ENCODE measurements at places on chromosomes 13 and 19.

DNA sequence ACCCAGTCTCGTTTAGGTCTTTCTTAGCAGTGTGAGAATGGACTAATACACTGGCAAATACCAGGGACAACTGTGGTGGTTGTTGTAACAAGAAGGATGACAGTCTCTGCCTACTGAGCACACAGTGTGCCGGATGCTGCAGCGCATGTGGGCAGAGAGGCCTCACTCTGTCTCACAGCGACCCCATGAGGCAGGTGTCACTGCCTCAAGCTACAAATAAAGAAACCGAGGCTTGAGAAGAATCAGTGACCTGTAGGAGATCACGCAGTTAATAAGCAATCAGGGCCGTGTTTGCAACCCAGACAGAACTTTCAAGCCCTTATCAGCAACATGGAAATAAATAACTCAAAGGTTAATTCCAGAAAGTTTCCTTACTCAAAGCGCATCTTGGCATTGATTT, 40.5 kb upstream of the GAS6 start:
- DNase-seq = no peak

GRCh38 chr19:18020212-18021085, 12.5 kb downstream of the ARRDC2 start:
- DNase-seq = no peak

DNA sequence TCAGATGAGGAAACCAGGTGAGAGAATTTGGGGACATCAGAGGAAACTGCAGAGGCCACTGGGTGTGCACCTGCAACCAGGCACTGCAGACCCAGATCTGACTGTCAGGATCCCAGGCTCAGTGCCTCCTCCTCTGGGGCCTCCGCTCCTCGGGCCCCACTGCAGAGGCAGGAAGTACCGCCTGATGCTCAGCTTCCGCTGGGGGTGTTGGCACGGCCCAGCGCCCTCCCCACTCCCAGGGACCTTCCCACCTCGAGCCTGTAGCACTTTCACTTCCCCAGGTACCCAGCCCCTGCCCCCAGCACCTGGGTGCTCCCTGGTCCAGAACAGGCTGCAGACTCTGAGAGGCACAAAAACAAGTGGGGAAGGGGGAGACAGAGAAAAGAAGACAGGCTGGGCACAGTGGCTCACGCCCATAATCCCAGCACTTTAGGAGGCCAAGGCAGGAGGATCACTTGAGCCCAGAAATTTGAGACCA, 1.4 kb upstream of the CD37 start:
- peak; percentile 90 for DNase-seq

GRCh38 chr13:20457670-20458069, 68.0 kb downstream of the CRYL1 start:
- no peak for DNase-seq

DNA sequence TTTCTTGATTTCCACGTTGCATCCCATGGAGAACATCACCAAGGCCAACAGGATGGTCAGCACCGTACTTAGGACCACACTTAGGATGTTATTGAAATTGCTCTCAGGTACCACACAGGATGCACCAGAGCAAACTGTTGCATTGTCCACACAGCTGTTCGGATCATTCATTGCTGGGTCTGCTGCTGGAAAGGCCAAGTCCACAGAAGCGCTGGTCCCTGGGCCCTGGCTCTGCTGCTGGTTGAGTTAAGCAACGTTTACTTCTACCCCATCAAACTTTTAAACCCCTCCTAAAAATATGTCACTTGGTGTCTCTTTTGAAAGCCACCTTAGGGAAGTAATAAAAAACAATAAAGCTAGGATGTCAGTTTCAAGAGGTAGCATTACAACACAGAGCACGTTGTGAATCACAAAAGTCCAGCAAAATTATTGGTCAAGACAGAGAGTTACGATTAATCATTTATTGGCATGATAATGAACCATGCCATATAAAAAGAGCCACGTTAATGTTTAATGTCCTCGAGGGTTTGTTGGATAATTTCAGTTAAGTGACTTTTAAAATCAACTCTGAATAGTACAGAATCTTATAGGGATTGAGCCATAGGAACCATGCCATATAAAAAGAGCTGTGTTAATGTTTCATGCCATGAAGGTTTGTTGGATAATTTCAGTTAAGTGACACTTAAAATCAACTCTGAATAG, at the start of gene SLC10A2:
Gene SLC10A2 (minus strand): TSS at position 339 of the 702 bp plus-strand sequence. CDS start 168 bp downstream, at position 171.
- no peak for DNase-seq

DNA sequence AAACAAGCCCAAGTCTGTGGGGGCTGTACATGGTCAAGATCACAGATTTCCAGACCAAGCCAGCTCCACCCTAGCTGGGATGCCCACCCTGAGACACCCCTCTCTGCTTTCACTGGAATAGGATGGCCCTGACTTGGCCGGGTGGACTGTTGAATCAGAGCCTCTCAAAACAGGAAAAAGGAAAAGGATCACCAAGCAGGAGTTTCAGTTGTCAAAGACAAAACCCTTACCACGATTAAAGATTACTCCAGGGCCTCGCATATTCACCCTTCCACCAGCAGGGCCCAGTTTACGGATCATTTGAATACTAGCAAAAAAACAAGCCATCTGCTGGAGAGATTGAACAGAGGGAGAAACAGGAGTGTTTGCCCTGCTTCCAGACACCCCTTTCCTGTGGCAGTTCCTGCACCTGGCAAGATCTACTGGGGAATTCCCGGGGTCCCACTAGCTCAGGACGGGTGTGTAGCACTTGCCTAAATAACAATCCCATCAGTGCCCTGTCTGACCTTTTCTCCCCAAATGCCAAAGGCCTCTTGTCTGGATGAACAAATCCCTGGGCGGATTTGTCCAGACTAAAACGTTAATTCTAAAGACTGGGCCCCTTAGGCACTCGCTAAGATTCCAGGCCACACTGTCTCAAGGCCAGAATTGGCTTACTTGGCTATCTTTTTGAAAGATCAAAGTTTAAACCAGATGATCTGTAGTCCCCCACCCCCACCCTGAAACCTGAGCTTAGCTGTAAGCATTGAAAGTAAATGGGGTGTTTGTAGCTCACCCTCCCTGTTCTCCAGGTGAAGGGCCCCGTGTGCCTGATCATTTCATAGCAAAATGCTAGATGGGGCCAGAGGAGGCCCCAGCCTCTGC, 38.4 kb downstream of the ACTN4 start:
- no peak for DNase-seq

DNA sequence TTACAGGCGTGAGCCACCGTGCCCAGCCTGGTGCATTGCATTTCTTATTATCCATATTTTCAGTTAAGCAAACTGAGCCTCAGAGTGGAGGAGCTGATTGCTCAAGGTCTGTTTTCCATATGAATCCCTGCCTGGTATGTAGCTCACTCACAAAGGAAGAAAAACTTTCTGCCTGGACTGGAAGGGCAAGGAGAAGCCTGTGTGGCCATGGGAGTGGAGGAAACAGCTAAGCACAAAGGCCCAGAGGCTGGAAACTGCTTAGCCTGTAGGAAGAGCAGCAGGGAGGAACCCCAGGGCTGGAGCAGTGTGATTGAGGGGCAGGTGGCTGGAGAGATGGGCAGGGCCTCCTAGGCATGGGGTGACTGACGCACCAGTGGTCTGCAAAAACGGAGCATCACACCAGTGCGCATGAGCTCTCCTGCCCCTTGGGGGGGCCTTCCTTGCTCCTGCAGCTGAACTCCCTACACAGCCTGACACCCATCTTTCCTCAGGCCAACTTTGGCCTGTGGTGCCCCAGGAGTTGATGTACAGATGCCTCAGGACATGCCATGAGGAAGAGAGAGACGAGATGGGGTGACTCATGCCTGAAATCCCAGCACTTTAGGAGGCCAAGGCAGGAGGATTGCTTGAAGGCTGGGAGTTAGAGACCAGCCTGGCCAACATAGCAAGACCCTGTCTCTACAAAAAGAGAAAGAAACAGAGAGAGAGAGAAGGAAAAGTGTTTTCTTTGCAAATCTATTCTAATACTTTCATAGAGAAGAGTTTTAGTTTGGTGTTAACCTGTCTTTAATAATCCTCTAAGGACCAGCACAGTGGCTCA, 2.8 kb upstream of the HNRNPM start:
- DNase-seq = no peak

- DNase-seq = no peak
These were observed 77.8 kb downstream of the TUBGCP3 start for GRCh38 chr13:112510002-112510780.

- DNase-seq = no peak
These were observed 18.7 kb downstream of the PAF1 start for GRCh38 chr19:39372047-39372802.

GRCh38 chr19:55209693-55210472, 582 bp upstream of the PTPRH start:
- no peak for DNase-seq

- DNase-seq = no peak
These were observed 140.9 kb downstream of the ABCC4 start for GRCh38 chr13:95160112-95160906.

- no peak for DNase-seq
These were observed 530 bp downstream of the MAU2 start for GRCh38 chr19:19321141-19321577.

- DNase-seq = peak; percentile 57
These were observed 10.5 kb upstream of the B3GNT3 start for GRCh38 chr19:17784201-17785008.

DNA sequence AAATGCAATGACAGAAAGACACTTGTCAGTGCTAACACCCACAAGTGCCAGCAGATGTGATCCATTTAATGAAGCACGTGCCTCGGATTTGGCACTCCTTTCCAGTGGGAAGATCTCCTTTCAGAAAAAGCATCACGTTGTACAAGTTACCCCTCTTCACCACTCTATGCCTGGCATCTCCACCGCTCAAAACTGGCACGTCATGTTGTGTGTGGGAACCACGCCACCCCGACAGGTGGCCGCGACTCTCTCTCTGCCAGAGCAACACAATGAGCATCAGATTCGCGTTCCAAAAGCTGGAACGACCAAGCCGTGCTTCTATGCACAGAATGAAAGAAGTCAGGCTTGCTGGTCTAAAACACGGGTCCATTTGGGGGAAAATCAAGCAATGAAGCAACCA, 24.3 kb downstream of the TMTC4 start:
- no peak for DNase-seq

DNA sequence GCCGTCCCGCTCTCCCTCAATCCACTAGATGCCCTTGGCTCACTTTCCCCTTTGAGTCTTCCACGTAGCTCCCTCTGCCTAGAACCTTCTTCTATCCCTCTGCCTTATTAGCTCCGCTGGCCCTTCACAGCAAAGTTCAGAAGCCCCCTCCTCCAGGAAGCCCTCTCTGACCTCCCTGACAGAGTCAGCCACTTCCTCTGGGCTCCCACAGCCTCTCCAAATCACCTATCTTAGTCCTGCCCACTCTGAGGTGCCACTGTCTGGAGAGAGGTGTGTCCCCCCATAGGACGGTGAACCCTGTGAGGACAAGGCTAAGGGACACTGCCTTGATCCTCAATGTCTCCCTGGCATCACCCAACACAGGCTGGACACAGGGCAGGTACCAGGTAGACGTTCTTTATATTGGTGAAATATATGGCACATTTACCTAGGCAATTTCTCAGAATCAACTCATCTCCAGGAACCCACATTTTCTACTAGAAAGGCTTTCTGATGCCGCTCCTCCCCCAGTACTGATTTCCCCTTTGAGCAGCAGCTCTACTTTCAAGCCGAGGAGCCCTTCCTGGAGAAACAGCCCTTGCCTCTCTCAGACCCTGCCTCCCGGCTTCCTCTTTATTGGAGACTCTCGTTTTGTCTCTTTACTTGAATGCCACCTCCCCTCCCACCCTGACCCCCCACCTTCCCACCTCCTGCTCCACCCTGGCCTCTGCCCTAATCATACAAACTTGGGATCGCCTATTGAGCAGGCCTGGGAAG, 3.4 kb upstream of the TGFB1 start:
- no peak for DNase-seq

- no peak for DNase-seq
These were observed 45.9 kb downstream of the SPTBN4 start for GRCh38 chr19:40512473-40513344.

- DNase-seq = no peak
These were observed 500 bp downstream of the AP3D1 start for GRCh38 chr19:2150794-2151338.

GRCh38 chr19:46385636-46386035, 27.7 kb downstream of the CCDC8 start:
- no peak for DNase-seq

DNA sequence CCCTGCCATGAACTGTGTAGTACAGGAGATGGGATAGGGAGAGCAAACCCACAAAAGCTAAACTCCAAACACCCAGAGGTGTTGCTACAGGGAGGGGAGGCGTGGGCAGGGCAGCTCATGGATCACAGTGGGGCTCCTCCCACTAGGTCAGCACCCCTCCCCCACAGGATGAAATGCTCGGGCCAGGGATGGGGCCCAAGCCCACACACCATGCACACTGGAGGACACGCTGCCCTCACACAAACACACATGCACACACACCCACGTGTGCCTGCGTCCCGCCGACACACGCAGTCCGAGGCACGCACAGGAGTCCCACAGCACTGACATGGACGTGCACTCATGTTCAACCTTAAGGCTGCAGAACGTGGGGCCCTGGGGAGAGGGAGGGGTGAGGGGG, 6.0 kb upstream of the CCNP start:
- no peak for DNase-seq

DNA sequence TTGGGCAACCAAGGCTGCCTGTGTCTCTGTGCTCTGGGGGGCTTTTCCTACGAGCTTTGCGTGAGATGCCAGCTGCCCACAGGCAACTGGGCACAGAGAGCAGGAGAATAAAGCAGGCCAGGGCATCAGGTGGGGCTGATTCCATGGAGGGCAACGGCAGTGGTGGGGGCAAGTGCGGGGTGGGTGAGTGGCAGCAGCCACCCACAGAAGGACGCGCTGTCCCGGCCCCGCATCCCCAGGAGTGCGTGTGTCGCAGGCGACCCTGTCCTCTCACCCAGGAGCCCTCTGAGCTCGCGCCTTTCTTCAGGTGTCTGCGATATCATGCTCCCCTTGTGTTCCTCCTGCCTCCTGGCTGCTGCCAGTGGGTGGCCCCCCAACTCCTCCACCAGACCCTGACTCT, 67.4 kb downstream of the MCF2L start:
- no peak for DNase-seq

GRCh38 chr13:91272235-91272777, 75.2 kb upstream of the MIR17HG start:
- DNase-seq = no peak

DNA sequence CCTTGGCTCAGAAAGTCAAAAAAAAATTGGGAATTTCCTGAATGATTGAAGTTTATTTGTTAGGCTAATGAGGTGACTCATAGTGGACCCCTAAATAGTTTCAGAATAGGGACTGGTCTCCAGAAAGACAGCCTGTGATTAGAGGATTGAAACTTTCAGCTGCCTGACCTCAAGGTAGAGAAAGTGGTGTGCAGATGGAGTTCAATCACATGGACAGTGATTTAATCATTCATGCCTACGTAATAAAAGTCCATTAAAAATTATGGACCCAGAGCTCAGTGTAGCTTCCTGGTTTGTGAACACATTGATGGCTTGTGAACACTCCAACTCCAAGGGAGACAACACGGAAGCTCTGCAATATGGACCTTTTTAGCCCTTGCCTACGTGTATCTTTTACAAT, 533.2 kb upstream of the PCDH9 start:
- DNase-seq = no peak

GRCh38 chr13:85541476-85541875, 257.7 kb downstream of the SLITRK6 start:
- DNase-seq = no peak

Measured in stimulated activated naive B cell treated with anti-CD40 and anti-IgM and Interleukin-4, amounts not matched to agents 10 μg/mL and 1 μg/mL and 100 μg/mL, for 72 hours (primary cell).